ENCODE measurements at places on chromosomes 7 and 10. TPM values are rescaled to one million over a fixed set of nuclear protein-coding genes. Genes with fewer than 3 reads are reported as not detected.

The GRID2IP gene
- 1.4 TPM for total RNA-seq

The NACAD gene
- not detected for total RNA-seq

The MSMB gene
- not detected for total RNA-seq

The ZNF777 gene
- total RNA-seq = 16.1 TPM

The PIP gene
- total RNA-seq = not detected

The DCLRE1A gene
- total RNA-seq = 4.4 TPM

The PPP1R9A gene
- total RNA-seq = not detected

The TMEM270 gene
- not detected for total RNA-seq

The OR2A12 gene
- total RNA-seq = not detected

The ADARB2 gene
- 12.3 TPM for total RNA-seq

The TFEC gene
- total RNA-seq = not detected

The MARCHF5 gene
- 33.8 TPM for total RNA-seq

The UCN3 gene
- total RNA-seq = not detected

The UCMA gene
- total RNA-seq = not detected

The SPDYE2 gene
- total RNA-seq = not detected

The DNAJB9 gene
- total RNA-seq = 22.7 TPM

The BAMBI gene
- not detected for total RNA-seq

The HOXA4 gene
- not detected for total RNA-seq

The BMPER gene
- 0.37 TPM for total RNA-seq

The LGI1 gene
- total RNA-seq = not detected

The SLC26A5 gene
- not detected for total RNA-seq

The TMEM229A gene
- not detected for total RNA-seq

The JAZF1 gene
- 2.0 TPM for total RNA-seq

The CFAP46 gene
- total RNA-seq = not detected

The FAM25C gene
- not detected for total RNA-seq

The TSPAN15 gene
- total RNA-seq = 5.7 TPM
